ENCODE measurements at places on chromosomes 5 and 9.

GRCh38 chr9:128321879-128322403 lies 306 bp downstream of the TRUB2 start:
- DNase-seq: no peak

- DNase-seq: no peak
These were observed 11.2 kb upstream of the PAM start for GRCh38 chr5:102743900-102744299.

- DNase-seq: no peak
These were observed 123.5 kb upstream of the ACOT12 start for GRCh38 chr5:81517462-81517861.

DNA sequence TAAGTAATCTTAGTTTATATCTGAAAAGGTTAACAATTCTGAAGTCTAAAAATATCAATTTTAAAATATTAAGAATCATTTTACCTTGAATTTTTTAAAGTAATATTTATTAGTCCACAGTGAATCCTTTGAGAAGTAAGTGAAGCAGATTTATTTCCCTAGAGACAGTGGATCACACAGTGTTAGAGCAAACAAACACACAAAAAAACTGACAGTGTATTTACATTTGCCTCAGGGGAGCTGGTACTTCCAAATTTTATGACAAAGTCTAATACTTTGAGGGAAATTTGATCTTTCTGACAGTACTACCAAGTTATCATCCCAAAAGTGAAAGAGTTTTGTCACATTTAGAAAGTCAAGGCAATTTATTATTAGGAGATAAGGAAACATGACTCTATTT lies 1750.6 kb upstream of the CDH9 start:
- no peak for DNase-seq

GRCh38 chr5:14178671-14179211 lies 35.6 kb downstream of the TRIO start:
- DNase-seq: no peak

DNA sequence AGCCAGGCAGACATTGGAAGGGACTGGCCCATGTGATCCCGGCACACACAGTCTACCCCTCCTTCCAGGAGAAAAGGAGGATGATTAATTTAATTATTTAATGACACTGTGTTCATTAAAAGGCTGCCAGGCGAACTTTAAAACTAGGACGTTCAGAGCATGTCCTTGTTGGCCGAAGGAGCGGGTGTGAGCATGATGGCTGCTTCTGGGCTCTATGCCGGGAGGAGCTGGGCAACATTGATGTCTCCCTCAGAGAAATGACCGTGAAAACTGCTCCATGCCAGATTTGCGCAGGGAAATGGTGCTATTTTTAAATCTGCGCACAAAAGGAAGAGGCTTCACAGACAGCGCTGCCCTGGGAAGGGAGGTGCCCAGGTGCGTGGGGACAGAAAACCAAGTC lies 284.9 kb upstream of the IRX4 start:
- DNase-seq: no peak

GRCh38 chr5:143229896-143230675 lies 173.4 kb downstream of the NR3C1 start:
- peak; percentile 9 for DNase-seq

DNA sequence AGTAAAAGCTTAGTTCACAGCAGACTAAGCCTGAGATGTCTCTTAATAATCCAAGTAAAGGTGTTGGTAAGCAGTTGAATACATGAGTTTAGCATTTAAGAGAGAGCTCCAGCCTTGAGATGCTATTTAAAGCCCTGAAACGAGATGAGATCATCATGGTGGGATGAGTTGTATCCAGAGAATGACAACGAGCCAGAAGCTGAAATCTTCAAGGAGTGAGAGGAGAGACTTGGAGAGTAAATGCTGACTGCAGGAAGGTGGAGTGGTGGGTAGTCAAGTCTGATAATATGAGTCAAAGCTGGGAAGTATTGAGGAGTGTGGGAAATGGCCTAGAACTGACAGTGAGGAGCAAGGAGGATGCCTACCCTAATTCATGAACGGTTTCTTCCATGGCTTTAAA lies 53.7 kb downstream of the PLAC8L1 start:
- DNase-seq: no peak

- no peak for DNase-seq
These were observed 476.1 kb upstream of the ACO1 start for GRCh38 chr9:31908158-31908890.

GRCh38 chr5:102313912-102314311 lies 17.8 kb upstream of the SLCO4C1 start:
- DNase-seq: no peak

- DNase-seq: no peak
These were observed 43.2 kb upstream of the BRINP1 start for GRCh38 chr9:119412399-119412798.

DNA sequence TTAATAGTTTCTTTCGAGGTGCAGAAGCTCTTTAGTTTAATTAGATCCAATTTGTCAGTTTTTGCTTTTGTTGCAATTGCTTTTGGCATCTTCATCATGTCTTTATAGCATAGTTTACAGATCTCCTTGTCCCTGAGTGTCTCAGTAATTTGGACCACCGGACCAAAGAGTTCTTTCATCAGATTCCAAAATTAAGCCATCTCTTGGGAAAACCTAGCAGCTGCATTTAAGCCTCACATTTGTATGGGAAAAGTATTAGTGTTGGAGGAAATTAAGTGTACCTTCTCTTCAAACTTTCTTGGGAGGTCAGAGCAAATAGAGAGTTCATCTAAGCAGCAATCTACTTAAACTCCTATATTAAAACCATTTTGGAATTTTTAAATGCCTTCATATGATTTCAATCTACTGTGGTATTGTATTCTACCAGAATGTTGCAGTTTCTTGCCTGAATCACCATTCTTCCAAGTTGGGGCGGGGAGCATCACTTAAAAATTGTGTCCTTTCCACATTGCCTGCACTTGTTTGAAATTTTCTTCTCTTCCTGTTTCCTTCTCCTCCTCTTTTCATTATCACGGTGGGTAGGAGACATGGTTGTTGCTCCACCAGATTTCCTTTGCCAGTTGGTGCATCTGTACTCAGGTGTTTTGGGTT lies 97.3 kb upstream of the DAB2 start:
- DNase-seq: no peak

DNA sequence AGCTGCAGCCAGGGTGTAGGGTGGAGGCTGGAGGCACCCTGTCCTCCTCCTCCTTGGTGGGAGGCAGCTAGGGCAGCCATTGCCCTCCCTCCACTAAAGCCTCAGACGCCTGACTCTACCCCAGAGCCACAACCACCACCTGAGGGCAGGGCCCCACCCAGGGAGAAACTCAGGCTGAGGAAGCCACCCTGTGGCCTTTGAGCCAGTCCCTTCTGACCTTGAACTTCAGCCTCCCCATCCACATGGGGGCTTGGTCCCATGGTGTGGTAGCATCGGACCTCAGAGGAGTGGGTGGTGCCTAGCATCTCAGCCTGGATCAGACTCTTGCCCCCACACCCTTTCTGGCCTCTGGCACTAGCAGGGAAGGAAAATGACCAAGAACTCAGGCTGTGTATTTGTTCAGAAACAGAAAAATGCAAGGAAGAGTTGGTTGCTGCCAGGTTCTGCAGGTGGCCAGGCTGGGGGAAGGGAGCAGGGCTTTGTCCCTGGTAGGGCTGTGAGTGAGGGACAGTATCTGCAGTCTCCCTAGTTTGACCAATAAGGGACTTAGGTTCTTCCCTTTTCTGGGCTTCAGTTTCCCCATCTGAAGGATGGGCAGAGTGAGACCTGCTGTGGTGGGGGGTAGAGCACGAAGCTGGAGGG lies 3.2 kb downstream of the DAB2IP start:
- no peak for DNase-seq

DNA sequence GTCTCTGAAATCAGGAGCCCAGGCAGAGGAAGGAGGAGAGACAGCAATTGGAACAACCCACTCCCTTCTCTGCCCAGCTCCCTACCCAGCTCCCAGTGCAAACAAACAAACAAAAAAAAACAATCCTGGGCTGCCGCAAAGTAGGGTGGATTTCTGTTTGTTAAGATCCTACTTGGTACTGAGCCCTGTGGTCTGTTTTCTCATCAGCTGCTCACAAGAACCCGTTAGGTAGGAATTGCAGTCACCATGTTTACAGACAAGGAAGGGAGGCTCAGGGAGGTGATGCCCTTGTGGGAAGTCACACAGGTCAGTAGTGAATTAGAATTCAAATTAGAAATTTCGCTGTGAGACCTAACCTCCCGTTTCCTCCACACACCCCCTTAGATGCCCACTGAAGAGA lies 128.8 kb upstream of the RAD23B start:
- no peak for DNase-seq

DNA sequence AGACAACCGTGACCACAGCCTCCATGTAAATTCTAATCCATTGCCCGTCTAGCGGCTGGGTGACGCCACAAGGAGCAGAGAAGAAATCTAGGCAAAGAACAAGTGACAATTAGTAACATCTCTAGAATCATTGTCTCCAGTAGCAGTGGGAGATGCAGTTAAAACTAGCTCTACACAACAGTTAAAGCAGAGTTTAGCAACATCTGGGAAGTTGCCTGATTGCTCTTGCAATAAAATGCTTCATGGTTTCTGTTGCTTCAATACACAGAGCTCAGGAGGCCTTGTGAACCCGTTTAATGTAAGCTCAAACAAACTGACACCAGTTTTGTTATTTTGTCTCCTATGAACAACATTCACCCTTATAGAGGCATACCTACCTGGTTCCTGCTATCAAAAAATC lies 369.8 kb upstream of the PDE4D start:
- no peak for DNase-seq

DNA sequence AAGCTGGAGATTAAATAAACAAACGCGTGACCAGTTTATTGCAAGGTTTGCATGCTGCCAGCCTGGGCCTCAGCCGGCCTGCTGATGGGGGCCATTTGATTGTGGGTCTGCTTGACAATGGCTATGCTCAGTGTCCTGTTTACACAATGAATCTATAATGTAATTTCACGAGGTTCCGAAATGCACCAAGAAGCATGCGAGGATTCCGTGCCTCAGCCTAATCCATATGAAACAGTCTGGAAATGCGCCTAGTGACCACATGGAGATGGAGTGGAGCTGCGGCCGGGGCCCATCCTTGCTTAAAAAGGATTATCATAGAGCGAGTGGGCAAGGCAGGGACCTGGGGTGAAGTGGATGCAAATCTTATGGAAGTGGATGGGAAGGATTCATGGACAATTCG lies 382.4 kb downstream of the CDK5RAP2 start:
- DNase-seq: no peak

GRCh38 chr5:91357012-91357634 lies 26.0 kb downstream of the ARRDC3 start:
- no peak for DNase-seq

DNA sequence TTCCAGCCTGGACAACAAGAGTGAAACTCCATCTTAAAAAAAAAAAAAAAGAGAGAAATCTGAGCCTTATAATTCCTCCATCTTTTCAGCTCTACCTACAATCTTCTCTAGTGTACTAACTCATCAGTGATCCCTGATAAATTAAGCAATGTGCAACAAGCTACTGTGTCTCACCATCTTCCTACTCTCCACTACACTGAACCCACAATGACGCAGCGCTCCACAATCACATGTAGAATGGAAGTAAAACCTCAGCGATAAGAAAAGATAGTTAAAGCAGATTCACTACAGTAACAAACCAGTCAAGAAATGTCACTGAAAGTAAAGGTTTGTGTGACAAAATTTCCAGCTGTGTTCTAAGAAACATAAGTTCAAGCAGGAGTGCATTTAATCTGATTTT lies 13.5 kb downstream of the ABCA1 start:
- no peak for DNase-seq

GRCh38 chr5:139757727-139758509 lies 37.7 kb upstream of the PSD2 start:
- DNase-seq: no peak

DNA sequence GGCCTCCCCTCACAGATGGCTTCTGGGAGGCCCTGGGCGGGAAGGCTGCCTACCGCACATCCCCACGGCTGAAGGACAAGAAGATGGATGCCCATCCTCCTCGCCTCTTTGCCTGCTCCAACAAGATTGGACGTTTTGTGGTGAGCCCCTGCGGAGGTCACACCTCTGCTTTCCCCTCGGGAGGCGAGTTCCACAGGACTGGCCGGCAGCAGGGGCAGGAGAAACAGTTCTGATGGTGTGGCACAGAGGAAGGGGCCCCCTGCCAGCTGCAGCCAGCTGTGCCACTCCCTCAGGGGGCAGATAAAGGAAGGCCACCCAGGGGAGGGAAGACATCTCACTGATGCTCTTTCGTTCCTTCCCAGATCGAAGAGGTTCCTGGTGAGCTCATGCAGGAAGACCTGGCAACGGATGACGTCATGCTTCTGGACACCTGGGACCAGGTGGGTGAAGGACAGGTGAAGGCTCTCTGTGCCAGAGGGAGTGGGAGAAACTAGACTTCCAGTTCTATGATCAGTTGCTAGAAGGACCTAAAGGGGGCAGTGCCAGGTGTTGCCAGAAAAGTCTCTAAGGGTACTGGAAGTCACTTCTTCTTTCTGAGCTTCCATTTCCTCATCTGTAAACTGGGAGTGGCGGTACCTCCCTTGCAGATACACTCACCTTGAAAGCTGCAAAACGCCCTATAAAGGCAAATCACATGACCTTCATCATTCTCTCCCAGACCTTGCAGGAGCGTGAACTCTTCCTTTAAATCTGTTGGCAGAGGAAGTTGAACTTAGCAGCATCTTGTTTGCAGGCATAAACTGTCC lies 41.0 kb downstream of the STOM start:
- no peak for DNase-seq

DNA sequence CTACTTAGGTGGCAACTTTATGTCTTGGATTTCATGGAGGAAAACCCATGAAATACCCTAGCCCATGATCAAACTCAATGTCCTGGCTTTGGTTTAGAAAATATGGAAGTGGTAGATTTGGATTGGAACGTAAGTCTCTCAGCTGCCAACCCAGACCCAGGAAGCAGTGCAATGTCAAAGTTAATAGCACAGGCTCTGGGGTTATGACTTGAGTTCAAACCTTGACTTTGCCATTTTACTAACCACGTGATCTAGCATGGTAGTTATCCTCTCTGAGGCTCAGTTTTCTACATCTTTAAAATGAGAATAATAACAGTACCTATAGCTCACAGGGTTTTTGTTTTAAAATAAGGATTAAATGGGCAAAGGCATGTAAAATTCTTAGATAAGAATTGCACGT lies 13.8 kb downstream of the FYB1 start:
- DNase-seq: no peak

Data from stimulated activated naive CD4-positive, alpha-beta T cell treated with Interleukin-2 at 50 U/mL for 16 hours (primary cell).